ENCODE measurements at places on chromosomes 3 and 15. TPM values are rescaled to one million over a fixed set of nuclear protein-coding genes. Genes with fewer than 3 reads are reported as not detected.

The PPP1R14D gene
- polyA plus RNA-seq: not detected

The CCDC54 gene
- not detected for polyA plus RNA-seq

The SLC2A2 gene
- polyA plus RNA-seq: not detected

The DPPA2 gene
- not detected for polyA plus RNA-seq

The ITPKA gene
- polyA plus RNA-seq: 0.09 TPM

The TRH gene
- polyA plus RNA-seq: not detected

The PLA1A gene
- polyA plus RNA-seq: 0.44 TPM

DNA sequence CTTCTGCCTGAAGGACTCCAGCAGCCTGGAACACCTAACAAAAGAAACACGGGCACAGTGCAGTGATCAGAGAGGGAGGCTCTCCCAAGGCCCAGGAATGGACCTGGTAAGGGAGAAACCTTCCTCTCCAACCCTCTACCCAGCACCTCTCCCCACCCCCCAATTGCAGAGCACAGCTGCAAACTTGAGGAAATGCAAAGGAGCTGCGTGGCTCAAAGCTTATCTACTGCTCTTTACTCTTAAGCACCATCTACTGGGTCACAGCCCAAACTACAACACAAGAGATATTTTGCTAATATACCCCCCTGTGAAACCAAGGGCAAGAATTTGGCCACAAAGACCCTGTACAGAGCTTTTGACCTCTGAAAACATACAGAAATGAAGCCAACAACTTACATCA is 328.3 kb downstream of the OXSM start:
- no peaks in the 10 kb centered on the region for H3K4me1 ChIP-seq
- H3K27ac ChIP-seq: no peak overlapping the region
- H3K36me3 ChIP-seq: no peaks in the 10 kb centered on the region
- no peak for DNase-seq
- no peaks in the 10 kb centered on the region for H3K27me3 ChIP-seq

DNA sequence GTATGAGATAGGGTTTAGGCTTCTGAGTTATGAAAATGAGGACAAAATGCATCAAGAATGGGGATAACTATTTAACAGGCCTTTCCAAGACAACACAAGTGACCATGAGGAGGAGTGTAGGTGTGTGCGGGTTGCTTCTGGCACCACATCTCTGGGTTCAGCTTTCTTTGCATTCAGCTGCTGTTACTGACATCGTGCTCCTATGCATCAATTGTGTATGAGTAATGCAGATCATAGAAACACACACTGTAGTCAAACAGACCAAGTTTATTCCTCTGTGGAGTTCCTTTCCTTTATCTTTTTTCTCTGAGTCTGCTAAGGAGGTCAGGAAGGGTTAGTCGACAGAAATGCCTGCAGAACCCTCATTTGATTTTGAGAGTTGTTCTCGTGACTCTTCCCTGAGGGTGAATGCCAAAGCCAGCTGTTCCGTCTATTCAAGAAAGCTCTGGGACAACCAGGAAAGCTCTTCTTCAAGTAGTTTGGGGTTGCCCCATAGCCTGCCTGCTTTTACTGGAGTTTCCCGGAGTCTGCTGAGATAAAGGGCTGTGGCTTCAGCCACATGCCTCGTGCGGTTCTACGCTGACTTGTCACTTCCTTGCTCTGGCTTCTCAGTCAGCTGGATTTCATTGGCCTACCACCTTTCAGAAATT is 136.7 kb upstream of the TLE3 start:
- no peak overlapping the region for H3K4me3 ChIP-seq
- peaks cover 5% of the 10 kb centered on the region for H3K4me1 ChIP-seq
- peaks cover 10% of the 10 kb centered on the region for H3K27me3 ChIP-seq

- H3K27ac ChIP-seq: peak overlapping the region; percentile 50
- DNase-seq: no peak
- peaks cover 5% of the 10 kb centered on the region for H3K4me1 ChIP-seq
These were observed 62.3 kb downstream of the MCTP2 start for GRCh38 chr15:94293411-94294402.

- peaks cover 8% of the 10 kb centered on the region for H3K36me3 ChIP-seq
- no peak overlapping the region for H3K27ac ChIP-seq
- H3K4me1 ChIP-seq: peaks cover 86% of the 10 kb centered on the region
These were observed 5.5 kb downstream of the KLF13 start for GRCh38 chr15:31332020-31332680.

DNA sequence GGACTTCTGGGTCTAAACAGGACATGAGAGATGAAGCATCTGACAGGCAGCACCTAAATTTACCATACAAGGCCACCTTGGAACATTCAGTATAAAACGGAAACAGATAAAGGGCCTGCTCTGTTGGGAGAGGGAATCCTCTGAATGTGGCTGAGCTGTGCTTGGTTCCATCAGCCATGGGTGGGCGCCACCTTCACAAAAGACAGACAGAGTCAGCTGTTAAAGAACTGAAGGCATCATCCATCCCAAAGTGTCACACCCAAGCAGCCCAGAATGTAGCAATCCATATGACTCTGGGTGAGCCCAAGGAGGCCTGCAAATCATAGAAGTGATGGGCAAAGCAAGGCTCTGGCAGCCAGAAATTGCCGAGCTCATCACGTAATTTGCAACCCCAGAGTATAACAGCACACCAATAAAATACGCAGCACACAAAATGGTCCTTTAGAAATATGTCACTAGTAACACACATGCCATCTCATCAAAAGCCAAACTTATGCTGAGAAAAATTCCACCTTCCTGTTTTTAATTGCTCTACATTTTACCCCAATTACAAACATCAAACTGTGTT is 24.8 kb upstream of the RBP1 start:
- H3K27ac ChIP-seq: no peak overlapping the region
- H3K4me3 ChIP-seq: no peak overlapping the region
- H3K36me3 ChIP-seq: no peaks in the 10 kb centered on the region
- H3K27me3 ChIP-seq: no peaks in the 10 kb centered on the region
- no peaks in the 10 kb centered on the region for H3K4me1 ChIP-seq

DNA sequence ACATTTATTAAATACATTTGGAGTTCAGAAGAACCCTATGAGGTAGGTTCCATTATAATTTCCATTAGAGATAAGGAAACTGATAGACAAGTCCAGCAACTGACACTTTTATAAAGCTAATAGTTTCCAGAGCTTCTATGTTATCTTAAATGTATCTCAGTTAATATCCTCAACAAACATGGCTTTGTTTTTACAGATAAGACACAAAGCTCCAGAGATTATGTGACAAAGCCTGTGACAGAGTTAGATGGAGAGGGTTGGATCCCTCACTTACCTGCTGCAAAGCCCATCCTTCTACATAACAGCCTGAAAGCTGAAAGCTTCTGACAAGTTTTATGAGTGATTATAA is 473 bp upstream of the COMMD2 start:
- peak overlapping the region; percentile 75 for H3K27ac ChIP-seq
- peak overlapping the region; percentile 78 for H3K4me3 ChIP-seq
- H3K4me1 ChIP-seq: peaks cover 14% of the 10 kb centered on the region
- peaks cover 15% of the 10 kb centered on the region for H3K36me3 ChIP-seq

DNA sequence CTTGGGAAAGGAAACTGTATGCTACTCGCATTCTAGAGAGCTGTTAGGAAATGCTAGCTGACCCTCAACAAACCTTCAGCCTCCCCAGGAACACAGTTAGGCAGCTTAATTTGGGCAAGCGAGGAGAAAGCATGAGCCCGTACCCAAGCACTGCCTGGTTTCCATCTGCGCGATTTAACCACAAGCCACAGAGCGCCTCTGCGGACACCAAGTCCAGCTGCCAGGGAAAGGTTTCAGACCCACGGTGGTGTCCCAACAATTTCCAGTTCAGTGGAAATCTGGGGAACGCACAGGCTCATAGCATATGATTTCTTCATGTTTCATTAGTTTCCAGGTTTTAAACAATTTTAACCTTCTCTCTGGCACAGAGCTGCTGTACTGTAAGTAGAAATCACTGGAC is 617.6 kb downstream of the FHIT start:
- H3K27ac ChIP-seq: no peak overlapping the region
- no peak overlapping the region for H3K4me3 ChIP-seq
- H3K27me3 ChIP-seq: no peaks in the 10 kb centered on the region
- no peaks in the 10 kb centered on the region for H3K36me3 ChIP-seq
- H3K4me1 ChIP-seq: no peaks in the 10 kb centered on the region

DNA sequence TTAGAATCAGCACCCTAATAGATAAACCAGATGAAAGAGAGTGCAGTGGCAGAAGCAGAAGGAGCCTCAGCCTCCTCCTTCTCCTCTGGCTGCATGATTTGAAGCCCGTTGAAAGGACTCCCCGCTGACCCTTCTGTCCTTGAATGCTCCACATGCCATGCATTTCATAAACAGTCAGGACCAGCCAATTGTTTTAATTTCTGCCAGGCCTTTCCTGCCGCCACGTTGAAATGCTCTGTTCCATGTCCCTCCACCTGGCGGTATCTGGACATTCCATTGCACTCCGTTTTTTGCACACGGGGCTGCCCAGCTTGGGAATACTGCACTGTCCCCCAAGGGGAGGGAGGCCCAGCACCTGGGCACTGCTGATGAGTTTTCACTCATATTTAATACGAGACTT is 35.2 kb upstream of the GLCE start:
- H3K27me3 ChIP-seq: no peaks in the 10 kb centered on the region
- H3K36me3 ChIP-seq: no peaks in the 10 kb centered on the region
- no peak overlapping the region for H3K4me3 ChIP-seq
- no peak overlapping the region for H3K27ac ChIP-seq
- H3K4me1 ChIP-seq: no peaks in the 10 kb centered on the region

DNA sequence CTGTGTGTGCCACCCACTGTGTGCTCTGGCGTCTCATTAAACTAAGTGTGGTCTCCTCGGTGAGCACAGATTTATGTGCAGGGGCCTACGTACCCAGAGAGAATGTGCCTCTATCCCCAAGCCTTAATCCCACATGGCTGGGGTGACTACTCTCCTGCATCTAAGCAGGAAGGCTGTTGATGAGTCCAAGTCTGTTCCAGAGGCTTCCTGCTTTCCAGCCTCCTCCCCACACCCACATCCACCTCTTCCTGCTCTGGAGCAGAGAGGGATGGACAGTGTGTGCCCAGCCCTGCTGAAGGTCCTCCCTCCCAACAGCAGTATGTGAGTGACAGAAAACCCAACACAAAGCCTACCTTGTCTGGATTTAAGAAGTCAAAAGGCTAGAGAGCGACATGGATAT is 38.8 kb upstream of the BCL2L10 start:
- no peak overlapping the region for H3K4me3 ChIP-seq
- H3K4me1 ChIP-seq: no peaks in the 10 kb centered on the region
- no peaks in the 10 kb centered on the region for H3K36me3 ChIP-seq

DNA sequence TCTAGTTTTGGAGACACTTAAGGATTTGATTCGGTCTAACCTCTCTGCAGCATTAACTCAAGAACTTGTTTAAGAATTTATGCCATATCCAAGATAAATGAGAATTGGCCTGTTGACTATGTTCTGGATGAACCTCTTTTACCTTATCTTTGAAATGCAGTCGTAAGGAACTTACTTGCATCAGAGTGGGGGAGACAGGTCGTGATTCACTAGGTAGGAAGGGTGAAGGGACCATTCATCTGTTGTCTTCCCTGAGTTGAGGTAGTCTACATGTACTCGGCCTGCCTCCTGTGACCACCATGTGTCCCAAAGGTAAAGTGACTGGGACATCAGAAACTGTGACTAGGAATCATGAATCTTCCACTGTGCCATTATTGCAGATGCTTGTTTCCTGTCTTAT is 248.0 kb upstream of the P2RY1 start:
- no peak overlapping the region for H3K4me3 ChIP-seq
- H3K36me3 ChIP-seq: no peaks in the 10 kb centered on the region
- no peaks in the 10 kb centered on the region for H3K4me1 ChIP-seq
- no peak overlapping the region for H3K27ac ChIP-seq

GRCh38 chr3:24519368-24520100 is 24.9 kb upstream of the THRB start:
- H3K4me1 ChIP-seq: peaks cover 35% of the 10 kb centered on the region
- DNase-seq: no peak
- no peaks in the 10 kb centered on the region for H3K36me3 ChIP-seq
- no peak overlapping the region for H3K4me3 ChIP-seq
- H3K27ac ChIP-seq: no peak overlapping the region

- no peak for DNase-seq
- no peaks in the 10 kb centered on the region for H3K36me3 ChIP-seq
- H3K4me3 ChIP-seq: no peak overlapping the region
- no peak overlapping the region for H3K27ac ChIP-seq
- no peaks in the 10 kb centered on the region for H3K4me1 ChIP-seq
- no peaks in the 10 kb centered on the region for H3K27me3 ChIP-seq
These were observed 19.0 kb upstream of the TSEN2 start for GRCh38 chr3:12465151-12465835.

GRCh38 chr3:51176923-51177322 is 208.2 kb upstream of the MANF start:
- H3K4me1 ChIP-seq: no peaks in the 10 kb centered on the region
- H3K4me3 ChIP-seq: no peak overlapping the region
- H3K36me3 ChIP-seq: no peaks in the 10 kb centered on the region
- DNase-seq: no peak

DNA sequence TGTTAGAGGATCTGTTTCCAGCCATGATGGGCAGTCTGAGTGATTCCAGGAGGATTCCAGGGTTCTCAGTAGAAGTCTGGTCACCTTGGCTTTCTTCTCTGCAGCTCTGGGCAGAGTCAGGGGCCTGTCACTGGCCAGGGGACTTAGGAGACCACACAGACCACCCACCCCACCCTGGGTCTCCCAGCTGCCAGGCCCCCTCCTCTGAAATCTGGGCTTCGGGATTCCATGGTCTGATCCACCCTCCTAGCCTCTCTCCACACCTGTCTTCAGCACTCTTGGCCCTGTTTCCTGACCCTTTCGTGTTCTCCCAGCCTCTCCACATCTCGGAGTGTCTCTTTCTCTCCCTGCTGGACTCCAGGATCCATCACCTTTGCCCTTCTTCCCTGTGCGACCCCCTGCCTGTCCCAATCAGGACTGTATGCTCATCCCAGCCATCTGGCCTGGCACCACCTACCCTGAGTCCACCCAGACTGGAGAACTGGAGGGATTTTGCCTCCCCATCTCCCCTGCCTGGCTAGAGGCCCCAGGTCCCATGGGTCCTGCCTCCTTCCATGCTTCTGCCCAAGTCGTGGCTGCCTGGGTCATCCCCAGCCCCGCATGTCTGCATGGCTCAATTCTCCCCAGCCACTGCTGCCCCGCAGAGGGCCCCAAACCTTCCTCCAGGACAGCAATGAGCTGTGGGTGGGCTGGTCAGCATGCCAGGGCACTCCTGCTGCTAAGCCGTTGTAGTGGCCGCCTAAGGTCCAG is 34.3 kb downstream of the GOLGA6L10 start:
- no peaks in the 10 kb centered on the region for H3K4me1 ChIP-seq
- H3K4me3 ChIP-seq: no peak overlapping the region
- H3K36me3 ChIP-seq: no peaks in the 10 kb centered on the region
- DNase-seq: peak; percentile 62

GRCh38 chr3:53089511-53089910 is 40.7 kb downstream of the RFT1 start:
- H3K27ac ChIP-seq: no peak overlapping the region
- no peak overlapping the region for H3K4me3 ChIP-seq
- no peaks in the 10 kb centered on the region for H3K27me3 ChIP-seq

GRCh38 chr15:88490036-88490435 is 22.5 kb downstream of the MRPS11 start:
- H3K36me3 ChIP-seq: peaks cover 12% of the 10 kb centered on the region
- no peaks in the 10 kb centered on the region for H3K4me1 ChIP-seq
- H3K4me3 ChIP-seq: no peak overlapping the region
- no peak for DNase-seq
- H3K27ac ChIP-seq: no peak overlapping the region

- no peak overlapping the region for H3K4me3 ChIP-seq
- H3K27me3 ChIP-seq: no peaks in the 10 kb centered on the region
- no peaks in the 10 kb centered on the region for H3K4me1 ChIP-seq
These were observed 47.5 kb downstream of the RYR3 start for GRCh38 chr15:33358306-33358705.

GRCh38 chr3:113659101-113659541 is 37.3 kb downstream of the USF3 start:
- peaks cover 18% of the 10 kb centered on the region for H3K4me1 ChIP-seq
- H3K4me3 ChIP-seq: no peak overlapping the region
- H3K27me3 ChIP-seq: no peaks in the 10 kb centered on the region
- DNase-seq: no peak
- H3K27ac ChIP-seq: no peak overlapping the region

Data from spleen (tissue), 13 donors.